ENCODE measurements at places on chromosomes 3 and 15.

DNA sequence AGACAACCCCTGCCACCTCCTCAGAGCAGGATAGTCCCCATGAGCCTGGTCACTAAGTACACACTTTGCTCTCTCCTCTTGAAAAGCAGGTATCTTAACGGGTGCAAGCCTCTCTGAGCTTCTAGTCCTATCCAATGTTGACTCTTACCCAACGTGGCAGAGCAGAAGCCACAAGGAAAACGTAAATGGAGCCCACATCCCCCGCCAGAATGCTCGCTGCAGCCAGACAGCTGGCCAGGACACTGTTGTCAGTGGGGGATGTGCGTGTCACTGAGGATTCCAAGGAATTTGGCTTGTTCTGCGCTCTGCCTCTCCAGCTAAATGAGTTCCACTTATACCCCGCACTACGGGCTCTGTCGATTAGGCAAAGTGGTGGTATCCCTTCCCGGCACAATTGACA is 67.8 kb upstream of the IGF1R start:
- DNase-seq, result peak; percentile 58

DNA sequence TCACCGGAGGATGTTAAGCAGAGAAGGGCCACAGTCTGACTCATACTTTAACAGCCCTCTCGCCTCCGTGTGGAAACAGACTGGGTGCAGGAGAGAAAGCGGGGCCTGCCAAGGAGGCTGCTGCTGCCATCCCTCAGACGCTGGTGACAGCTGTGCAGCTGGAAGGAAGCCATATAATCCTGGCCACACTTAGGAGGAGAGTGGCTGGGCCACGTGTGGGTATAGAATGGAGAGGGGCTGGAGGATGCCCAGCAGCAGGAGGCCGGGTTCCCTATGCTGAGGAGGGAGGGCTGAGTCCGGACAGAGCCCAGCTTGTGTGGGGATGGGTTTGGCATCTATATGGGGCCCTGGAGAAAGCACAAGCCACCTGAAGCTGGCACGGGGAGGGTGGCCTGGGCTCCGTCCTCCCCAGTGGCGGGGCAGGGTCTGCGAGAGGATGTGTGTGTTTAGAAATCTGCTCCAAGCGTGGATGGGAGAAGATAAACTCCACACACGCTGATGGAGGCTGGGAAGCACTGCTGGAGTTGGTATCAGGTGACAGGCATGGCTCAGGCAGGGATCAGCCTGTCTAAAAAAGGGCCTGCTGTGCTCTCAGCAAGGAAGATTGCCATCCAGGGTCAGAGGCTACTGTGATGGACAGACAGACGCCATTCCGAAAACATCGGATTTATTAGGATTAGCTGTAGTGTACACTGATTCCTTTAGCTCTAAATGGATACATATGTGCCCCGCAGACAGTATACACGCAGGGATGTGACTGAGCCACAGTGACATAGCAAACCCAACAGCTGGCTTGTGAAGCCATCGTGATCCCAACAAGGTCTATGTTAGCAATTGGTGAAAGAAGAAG is 15.9 kb downstream of the ABTB1 start:
- DNase-seq, result peak; percentile 76

- DNase-seq, result no peak
Measured at GRCh38 chr3:194875581-194876402, 190.1 kb downstream of the FAM43A start.

DNA sequence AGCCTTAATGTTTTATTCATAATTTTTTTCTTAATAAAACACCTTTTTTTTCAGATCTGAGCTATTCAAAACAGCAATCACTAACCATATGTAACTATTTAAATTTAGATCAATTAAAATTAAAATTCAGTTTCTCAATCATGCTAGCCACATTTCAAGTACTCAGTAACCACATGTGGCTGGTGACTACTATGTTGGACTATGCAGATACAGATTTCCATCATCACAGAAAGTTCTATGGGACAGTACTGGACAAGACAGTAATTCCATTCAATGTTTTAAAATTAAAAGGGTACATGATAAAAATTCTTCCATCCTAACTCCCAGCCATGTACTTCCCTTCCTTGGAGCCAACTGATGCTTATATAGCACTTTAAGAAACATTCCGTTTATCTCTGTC is 119.3 kb downstream of the GLDN start:
- no peak for DNase-seq

DNA sequence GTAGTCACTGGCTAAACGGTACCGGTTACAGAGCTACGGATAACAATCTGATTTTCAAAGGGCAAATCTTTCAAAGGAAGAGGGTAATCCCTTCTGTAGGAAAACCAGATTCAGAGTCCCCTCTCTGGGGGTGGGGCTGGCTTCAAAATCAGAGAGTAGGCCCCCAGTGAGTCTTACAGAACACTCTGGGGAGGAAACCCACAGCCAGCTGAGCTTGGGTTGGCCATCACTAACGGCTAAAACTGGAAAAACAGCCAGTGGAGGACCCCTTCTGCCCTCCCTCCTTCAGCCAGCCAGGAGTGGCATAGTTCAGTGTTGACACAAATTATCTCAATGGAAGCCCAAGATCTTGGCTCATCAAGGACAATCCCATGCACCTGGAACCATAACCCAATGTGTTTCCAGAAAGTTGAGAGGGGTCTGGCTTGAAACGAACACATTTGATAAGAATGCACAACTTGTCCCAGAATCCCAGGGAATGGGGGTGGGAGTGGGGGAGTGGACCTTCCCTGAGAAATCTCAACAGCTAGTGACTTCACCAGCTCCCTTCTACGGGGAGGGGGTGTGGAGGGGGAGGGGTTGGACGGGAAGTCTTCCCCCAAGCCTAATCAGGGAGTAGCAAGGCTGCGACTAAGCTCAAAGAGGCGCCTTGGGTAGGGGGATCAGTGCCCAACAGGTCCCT is 1.0 kb downstream of the RASL12 start:
- DNase-seq, result no peak

DNA sequence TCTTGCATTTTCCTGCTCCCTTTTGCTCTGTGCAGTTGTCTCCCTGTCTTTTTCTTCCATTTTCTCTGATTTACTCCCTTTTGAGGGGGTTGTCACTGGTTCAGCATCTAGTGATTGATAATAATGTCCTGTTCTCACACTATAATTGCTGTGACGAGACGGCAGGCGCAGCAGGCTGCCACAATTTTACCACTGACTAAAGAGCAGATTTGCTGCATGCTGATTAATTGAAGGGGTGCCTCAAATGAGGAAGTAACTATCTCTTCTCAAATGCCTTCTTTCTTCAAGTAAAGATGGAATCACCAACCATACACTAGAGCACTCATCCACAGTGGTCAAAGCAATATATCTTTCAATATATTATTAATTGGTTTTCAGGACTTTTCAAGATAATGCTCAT is 219.3 kb downstream of the CBLB start:
- DNase-seq, result no peak

- DNase-seq, result no peak
Measured at GRCh38 chr15:83581381-83581780, 72.5 kb upstream of the ADAMTSL3 start.

- DNase-seq, result no peak
Measured at GRCh38 chr3:28850186-28850585, 430.7 kb upstream of the RBMS3 start.

DNA sequence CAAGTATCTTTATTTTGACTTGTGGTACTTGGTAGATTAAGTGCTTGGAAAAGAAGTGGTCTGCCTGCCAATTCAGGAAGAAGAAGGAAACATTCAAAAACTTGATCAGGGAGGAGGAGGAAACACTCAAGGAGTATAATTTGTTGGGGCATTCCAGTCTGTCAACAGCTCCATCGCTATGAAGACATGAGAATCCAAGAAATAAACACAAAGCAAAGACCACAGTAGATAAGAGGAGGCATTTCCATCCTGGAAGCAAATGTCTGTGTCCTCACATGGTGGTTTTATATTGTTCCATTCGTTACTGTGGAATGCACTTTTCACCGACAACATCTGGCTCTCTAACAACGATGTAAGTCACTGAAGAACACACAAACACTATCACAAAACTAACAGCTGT is 176.1 kb upstream of the FRMD4B start:
- no peak for DNase-seq

- DNase-seq, result no peak
Measured at GRCh38 chr3:146350852-146351251, 99.9 kb upstream of the PLSCR4 start.

DNA sequence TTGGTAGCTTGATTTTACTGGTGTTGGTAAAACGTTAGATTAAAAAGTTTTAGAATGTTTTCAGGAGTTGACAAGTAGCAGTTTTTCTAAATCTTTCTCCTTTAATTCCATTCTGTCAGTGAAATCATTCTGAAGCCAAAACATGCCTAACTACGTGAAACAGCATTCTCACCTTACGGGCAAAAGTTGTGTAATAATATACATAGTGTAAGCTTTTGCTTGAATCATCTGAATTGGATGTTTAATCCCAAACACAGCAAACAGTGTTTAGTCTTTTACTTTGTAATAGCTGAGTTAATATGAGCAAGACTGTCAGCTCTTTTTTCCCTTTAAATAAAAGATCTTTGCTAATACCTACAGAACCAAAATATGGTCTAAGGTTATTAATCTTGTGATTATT is 100.6 kb downstream of the CYP19A1 start:
- DNase-seq, result no peak

- no peak for DNase-seq
Measured at GRCh38 chr3:30505866-30506520, 100.4 kb upstream of the TGFBR2 start.

GRCh38 chr3:130048726-130049125 is 32.9 kb upstream of the ALG1L2 start:
- DNase-seq, result no peak

- DNase-seq, result no peak
Measured at GRCh38 chr15:82880704-82881103, 71.3 kb downstream of the WHAMM start.

DNA sequence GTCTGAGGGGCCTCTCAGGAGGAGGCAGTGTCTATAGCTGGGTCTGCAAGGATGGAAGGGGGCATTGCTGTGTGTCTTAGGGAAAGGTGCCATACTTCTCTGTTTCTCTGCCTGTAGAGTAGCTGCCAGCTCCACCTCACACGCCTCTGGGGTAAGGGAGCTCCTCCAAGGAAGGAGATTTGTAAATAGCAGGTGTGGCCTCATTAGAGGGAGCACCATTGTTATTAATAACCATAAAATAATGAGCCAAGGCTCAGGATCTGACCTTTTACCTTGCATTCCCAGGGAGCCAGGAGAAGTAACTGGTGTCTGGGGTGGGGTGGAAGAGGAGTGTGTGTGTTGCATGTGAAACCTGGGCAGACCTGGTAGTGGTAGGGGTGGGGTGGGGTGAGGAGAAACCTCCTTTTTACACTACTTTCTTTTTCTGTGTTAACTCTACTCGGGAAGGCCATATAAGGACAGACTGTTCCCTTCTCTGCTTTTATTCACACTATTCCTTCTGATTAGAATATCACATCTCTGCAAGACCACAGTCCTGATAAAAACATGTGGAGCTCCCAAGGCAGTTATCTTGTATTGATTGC is 2.2 kb upstream of the C15orf39 start:
- DNase-seq, result no peak

- no peak for DNase-seq
Measured at GRCh38 chr3:33575311-33575710, 135.1 kb upstream of the UBP1 start.

DNA sequence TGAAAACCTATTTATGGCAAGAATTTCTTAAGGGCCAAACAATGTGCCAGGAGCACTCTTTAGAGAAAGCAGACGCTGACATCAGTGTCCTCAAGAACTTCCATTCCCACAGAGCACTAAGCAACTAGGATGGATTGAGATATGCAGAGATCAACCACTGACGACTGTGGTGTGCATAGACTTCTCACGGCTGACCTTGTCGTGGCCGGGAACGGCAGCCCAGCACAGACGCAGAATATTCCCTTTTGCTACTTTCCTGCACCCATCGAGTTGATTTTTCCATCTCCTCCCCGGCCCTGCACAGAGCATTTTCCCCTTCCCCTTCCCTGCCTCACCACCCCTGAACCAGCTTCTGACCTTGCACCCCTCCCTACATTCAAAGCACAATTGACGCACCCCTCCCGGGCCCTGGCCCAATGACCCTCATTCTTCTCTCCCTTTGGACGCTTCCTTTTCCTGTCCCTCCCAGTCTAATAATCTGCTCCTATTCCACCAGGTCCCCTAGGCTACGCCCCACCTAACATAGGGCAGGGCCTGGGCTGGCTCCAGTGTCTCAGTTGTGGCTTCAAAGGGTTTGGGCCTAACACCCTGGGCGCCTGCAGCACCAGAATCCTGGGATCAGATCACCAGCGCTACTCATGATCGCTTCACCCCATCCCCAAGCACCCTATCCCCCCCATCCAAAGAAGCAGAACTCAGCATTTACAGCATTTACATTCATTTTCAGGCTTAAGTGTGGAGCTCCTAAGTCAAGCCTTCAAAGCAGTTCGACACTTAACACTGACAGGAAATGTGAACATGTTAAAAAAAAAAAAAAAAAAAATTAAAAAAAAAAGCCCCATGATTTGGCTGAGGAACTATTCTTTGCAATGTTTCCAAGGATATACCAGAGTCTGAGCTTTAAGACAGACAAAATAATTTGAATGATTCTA is 151.2 kb downstream of the FOXP1 start:
- DNase-seq, result no peak

GRCh38 chr3:154862265-154862664 is 217.9 kb upstream of the MME start:
- DNase-seq, result no peak

GRCh38 chr15:52518487-52519371 is 10.0 kb downstream of the MYO5A start:
- DNase-seq, result no peak

DNA sequence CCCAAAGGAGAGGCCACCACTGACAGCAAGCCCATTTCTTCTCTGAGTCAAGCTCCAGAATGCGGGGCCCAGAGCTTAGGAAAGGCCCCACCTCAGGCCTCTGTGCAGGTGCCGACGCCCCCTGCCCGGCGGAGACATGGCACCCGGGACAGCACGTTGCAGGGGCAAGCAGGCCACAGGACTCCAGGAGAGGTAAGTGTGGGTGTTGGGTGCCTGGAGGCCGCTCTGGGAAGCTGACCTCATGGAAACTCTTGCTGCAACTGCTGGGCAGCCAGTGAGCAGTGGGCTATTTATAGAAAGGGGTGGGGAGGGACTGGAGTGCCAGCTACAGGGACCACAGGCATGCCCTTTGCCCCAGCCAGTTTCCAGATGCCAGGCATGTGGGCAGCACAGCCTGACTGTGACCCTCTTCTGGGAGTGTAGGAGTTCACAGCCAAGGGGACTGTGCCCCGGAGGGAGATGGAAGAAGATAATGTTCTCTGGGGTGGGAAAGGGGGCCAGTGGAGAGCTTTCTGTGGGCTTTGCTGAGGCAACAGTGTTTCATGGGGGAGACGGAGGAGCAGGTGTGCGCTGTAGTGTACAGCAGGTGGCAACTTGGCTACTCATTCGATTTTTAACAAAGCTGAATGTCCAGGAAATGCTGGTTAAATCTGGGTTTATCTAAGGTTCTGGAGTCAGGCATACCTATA is 23.7 kb downstream of the ALPK3 start:
- peak; percentile 74 for DNase-seq

DNA sequence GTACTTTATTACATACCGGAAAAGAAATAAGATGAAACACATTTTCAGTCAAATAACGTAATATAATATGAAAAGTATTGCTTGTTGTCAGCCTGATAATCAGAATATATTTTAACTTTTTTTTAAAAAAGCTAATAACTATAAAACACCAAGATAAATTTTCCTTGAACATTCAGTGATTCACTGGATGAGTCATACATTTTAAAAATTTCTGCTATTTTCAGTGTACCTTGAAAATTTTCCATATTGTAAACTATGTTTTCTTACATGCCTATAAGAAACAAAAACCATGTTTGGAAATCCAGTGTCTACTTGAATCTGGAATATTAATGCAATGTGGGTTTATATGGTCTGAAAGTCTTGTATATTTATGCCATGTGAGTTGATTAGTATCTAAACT is 36.3 kb upstream of the MEIS2 start:
- DNase-seq, result no peak

GRCh38 chr15:55770806-55771205 is 27.9 kb upstream of the PRTG start:
- no peak for DNase-seq

Measured in right forelimb (tissue), 1 donor.